ENCODE measurements at places on chromosomes 13 and 19. TPM values are rescaled to one million over a fixed set of nuclear protein-coding genes. Genes with fewer than 3 reads are reported as not detected.

GRCh38 chr13:100773923-100774663 lies 99.5 kb upstream of the TMTC4 start:
- no peak for DNase-seq

DNA sequence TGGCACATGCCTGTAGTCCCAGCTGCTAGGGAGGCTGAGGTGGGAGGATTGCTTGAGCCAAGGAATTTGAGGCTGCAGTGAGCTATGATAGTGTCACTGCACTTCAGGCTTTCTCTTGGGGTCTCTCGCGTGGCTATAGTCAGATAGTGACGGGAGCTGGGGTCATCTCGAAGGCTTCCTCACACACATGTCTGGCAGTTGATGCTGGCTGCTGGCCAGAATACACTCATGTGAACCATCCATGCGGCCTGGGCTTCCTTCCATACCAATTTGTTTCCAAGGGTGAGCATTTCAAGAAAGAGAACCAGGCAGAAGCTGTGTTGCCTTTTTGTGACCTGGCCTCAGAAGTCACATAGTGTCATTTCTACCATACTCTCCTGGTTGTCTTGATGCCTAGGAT lies 26.4 kb downstream of the LEUTX start:
- DNase-seq = no peak

DNA sequence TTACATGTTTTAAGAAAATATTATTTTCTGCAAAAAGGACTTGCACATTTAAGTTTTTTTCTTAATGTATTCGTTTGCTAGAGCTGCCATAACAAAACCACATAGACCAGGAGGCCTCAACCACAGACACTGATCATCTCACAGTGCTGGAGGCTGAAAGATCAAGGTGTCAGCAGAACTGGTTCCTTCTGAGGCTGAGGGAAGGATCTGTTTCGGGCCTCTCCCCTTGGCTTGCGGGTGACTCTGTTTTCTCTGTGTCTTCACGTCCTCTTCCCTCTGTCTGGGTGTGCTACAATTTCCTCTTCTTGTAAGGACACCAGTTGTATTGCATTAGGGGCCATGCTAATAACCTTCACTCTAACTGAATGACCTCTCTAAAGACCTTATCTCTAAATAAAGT lies 364.2 kb downstream of the IRS2 start:
- DNase-seq = no peak

LILRA5 gene
- 0.36 TPM for total RNA-seq
